NCI-H2029 (cell line): ENCODE measurements at places on chromosomes 1 and 21.

GRCh38 chr1:82064691-82065090, 264.0 kb downstream of the ADGRL2 start:
- DNase-seq: no peak

DNA sequence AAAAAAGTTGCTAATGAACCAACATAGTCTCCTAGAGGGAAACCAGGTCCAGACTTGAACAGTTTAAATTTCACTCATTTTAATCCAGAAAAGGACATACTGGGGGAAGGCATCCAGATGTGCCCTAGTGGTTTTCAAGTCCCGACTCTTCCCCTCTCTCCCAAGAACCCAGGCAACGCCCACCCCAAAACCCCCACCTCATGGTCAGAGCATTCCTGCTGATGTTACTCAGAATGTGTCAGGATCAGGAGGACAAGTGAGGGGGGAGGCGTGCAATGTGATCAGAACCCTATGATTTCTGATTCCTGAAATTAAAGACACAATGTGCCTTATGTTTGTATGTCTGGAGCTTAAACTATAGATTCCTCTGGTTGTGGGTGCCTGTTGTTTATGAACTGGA, 1.6 kb upstream of the CTSK start:
- no peak for DNase-seq

DNA sequence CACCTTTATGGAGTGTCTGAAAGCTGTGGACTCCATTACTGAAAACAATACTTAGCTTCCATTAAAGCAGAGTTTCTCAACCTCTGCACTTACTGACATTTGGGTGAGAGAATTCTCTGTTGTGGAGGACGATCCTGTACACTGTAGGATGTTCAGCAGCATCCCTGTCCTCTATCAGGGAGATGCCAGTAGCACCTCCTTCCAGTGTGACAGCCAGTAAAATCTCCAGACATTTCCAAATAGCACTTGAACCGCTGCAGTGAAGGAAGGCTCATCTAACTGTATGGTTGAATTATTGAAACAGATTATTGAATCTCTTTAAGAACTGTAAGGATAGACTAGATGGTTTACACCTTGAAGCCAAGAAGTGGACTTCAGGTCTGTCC, 3.1 kb downstream of the PRDM2 start:
- DNase-seq: no peak

- peak; percentile 72 for DNase-seq
These were observed 4.3 kb upstream of the NADK start for GRCh38 chr1:1782399-1783221.

DNA sequence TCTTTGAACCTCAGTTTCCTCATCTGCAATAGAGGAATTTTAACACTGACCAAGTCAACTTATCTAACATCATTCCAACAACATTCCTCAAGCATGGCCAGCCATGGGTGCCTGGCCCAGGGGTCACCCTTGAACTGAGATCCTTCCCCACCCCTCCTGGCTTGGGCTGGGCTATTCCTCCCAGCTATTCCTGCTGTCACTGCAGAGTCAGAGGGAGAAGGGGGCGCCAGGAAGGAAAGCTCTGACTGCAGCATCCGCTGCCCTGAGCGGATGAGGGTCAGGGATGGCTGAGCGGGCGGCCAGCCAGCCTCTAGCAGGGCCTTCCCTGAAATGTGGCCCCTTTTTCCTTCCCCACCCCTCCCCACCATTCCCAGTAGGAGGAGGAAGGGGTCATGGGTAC, 3.1 kb downstream of the TINAGL1 start:
- no peak for DNase-seq

DNA sequence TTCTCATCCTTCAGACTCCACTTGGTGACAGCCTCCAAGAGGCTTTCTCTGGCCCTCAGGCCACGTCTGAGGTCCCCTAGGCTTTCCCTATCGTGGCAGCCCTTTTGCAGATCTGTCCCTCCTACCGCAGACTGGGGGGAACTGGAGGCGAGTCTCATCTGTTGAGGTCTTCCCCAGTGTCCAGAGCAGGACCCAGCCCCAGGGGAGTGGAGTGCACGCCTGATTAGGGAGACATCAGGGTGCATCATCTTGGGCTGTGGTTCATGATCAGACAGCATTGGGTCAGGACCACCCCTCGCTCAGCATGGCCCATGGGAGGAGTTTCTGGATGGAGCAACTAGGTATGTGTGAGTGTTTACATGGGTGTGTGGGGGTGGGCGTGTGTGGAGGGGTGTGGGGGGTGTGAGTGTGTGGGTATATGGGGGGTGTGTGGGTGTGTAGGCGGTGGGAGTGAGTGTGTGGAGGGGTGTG, 8.5 kb upstream of the MATN1 start:
- no peak for DNase-seq

GRCh38 chr1:182185136-182185535, 123.6 kb upstream of the ZNF648 start:
- no peak for DNase-seq

DNA sequence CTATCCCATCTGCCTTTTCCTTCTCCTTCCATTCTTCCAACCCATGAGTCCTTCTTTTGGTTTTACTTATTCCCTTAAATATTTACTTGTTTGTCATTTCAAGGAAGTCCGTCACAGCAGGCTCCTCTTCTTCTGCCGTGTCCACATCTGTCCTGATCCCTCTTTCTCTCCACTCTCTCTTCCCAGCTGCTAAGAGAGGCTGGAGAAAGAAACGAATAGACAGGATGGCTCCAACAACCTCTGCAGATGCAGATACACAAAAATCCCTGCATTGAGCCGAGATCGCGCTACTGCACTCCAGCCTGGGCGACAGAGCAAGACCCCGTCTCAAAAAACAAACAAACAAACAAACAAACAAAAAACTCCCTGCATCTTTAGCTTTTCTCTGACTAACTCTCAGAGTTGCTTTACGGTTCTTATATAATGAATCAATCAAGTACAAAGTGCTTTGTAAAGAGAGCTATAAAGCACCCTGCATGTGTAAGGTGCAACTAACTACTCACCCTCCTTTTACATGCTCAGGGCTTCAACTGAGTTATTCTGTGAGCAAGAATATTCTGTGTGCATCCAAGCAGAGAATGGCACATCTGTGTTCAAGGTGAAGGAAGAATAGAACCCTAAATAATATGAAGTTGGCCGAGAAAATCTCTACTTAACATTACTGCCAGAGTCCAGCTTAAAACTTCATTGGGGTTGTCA, 3.8 kb upstream of the SAMD13 start:
- DNase-seq: no peak

DNA sequence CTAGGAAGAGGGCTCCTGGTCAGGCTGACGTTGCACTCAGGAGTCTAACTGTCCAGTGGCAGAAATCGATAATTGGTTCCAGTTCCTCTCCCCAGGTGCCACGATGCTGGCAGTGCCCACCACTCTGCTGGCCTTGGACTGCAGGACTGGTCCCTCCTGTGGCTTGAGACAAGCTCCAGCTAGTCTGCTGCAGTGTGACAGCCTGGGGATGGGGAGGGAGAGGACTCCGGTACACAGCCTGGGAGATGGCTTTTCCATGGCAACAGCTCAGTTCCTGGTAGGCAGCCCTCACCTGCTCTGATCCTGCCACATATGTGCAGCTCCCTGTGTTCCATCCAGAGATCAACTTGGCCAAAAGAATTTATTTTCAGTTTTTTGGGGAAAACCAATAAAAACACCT, 239.3 kb downstream of the KCNJ6 start:
- DNase-seq: no peak

GRCh38 chr21:42755766-42756579, 102.6 kb downstream of the PDE9A start:
- no peak for DNase-seq

GRCh38 chr1:3677484-3677883, 25.2 kb downstream of the TP73 start:
- DNase-seq: no peak

- DNase-seq: peak; percentile 57
These were observed 369.7 kb downstream of the RRAGC start for GRCh38 chr1:38489844-38490270.

DNA sequence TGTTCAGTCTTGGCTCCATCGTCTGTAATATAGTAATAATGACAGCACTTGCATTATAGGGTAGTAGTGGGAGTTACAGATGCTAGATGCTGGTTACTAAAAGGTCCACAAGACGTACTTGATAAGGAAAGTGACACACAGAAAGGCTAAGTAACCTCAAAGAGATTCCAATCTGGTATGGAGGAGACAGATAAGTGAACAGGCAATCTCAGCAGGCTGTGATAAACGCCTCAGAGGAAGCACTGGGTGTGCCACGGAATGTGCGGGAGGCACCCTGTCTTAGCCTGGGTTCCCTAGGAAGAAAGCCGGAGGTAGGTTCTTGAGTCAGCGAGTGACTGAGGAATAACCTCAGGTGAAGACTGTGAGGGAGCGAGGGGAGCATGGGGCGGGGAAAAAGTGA, 4.6 kb upstream of the CTPS1 start:
- DNase-seq: no peak

DNA sequence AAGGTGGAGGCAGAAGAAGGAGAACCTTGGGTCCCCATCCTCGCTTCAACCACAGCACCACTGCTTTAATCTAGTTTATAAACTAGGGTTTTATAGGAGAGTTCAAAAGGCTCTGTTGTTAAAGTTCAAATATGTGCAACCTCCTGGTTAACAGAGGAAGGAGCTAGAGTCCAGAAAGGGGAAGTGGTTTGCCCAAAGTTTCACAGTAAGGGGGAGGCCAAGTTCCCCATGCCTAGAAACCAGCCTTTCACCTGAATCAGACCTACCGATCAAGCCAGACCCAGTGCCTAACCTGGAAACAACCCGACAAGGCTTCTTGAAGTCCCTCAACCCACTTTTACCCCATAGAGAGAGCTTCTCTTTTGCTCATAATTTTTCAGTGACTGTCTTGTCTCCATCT, 106.5 kb downstream of the PLPP3 start:
- no peak for DNase-seq

GRCh38 chr1:22163564-22163963, 20.7 kb upstream of the WNT4 start:
- no peak for DNase-seq

DNA sequence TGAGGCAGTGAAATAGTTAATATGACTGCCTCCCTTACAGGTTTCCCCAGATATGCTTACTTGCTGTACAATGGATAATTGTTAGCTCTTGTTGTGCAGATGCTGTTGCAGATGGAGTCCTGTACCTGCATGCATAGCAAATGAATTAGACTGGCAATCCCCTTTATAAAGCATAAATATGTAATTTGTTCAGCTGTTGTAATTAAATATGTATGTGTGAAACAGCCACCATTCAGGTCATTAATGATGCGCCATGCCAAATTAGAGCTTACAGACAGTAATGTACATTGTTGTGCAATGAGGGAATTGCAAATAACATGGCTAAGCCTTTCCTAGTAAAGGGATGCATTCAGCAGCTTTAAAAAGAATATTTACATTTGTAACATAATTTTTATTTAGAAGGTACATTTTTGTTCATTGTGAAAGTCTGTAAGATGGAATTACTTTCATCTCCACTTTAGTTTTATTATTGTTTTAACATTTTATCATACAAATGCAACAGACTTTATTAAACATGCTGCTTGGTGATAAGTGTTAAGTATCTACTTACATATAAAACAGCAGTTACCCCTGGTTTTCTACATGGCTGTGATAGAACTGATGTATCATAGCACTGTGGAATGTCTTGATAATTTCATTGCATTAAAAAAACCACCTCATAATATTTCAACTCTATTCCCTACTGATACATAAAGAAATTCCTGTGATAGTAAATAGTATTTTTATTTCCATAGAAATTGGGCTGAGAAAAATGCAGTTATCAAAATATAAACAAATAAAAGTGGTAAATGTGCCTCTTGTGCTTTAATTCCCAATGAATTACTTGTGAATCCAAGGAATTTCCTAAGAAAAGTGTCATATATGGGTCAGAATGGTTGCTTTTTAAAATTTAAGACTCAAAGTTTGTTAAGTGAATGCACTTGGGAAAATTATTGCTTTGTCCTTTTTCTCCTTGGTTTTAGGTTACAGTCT, 99.0 kb downstream of the NFIA start:
- DNase-seq: no peak

GRCh38 chr1:244296447-244296846, 155.3 kb downstream of the ADSS2 start:
- DNase-seq: no peak

- no peak for DNase-seq
These were observed 61.8 kb downstream of the RASAL2 start for GRCh38 chr1:178155481-178156255.

DNA sequence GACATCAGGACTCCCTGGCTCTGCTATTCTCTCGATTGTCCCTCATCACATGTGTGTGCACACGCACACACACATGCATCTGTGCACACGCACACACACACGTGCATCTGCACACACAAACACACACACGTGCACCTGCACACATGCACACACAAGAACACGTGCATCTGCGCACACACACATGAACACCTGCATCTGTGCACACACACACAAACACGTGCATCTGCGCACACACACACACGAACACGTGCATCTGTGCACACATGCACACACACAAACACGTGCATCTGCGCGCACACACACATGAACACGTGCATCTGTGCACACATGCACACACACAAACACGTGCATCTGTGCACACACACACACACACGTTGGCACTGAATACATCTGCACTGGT, 14.7 kb downstream of the S100A7A start:
- DNase-seq: no peak

GRCh38 chr1:18041102-18041501, 66.5 kb upstream of the IGSF21 start:
- no peak for DNase-seq

- DNase-seq: no peak
These were observed 72.7 kb upstream of the NBPF4 start for GRCh38 chr1:108316545-108316944.

GRCh38 chr1:156591181-156591431, 470 bp upstream of the NAXE start:
- DNase-seq: no peak

DNA sequence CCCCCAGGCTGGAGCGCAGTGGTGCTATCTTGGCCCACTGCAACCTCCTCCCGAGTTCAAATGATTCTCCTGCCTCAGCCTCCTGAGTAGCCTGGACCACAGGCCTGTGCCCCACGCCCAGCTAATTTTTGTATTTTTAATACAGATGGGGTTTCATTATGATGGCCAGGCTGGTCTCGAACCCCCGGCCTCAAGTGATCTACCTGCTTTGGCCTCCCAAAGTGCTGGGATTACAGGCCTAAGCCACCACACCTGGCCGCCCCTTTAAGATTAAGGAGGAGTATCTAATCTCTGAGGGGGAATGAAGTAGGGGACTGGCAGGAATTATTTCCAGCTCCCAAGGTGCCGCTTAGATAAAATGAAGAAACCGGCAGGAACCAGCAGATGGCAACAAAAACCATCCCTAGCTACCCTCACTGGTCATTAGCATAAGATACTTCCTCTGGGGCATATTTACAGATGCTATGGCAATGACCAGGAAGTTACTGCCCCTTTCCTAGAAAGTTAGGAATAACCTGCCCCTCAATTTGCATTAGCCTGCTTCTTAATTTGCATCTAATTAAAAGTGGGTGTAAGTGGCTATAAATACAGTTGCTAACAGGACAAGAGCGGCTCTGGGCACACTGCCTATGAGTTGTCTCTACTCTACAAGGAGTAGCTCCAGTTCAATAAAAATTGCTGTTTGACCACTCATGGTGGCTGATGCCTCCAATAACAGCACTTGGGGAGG, 7.1 kb upstream of the NSUN4 start:
- DNase-seq: peak; percentile 50
